ENCODE measurements at places on chromosomes 1 and 21.

GRCh38 chr21:44510508-44511218 lies 29.3 kb downstream of the KRTAP10-1 start:
- peak; percentile 87 for DNase-seq

- DNase-seq: no peak
These were observed 149.5 kb downstream of the TTLL7 start for GRCh38 chr1:83849191-83850061.

DNA sequence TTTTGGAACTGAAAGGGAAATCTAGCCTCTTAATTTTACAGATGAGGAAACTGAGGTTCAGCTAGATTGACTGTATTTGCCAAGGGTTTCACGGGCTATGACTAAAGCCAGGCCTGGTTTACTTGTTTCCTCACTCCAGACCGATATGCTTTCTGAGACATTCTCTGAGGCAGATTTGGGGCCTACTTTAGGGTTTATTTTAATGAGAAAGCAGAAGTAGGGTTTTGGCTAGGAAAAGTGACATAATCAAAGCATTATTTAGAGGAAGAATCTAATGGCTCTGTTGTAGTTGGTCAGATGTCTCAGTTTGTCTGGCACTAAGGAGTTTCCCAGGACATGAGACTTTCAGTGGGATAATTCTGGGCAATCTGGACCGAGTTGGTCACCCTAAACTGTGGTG lies 1.5 kb upstream of the RPTN start:
- no peak for DNase-seq

DNA sequence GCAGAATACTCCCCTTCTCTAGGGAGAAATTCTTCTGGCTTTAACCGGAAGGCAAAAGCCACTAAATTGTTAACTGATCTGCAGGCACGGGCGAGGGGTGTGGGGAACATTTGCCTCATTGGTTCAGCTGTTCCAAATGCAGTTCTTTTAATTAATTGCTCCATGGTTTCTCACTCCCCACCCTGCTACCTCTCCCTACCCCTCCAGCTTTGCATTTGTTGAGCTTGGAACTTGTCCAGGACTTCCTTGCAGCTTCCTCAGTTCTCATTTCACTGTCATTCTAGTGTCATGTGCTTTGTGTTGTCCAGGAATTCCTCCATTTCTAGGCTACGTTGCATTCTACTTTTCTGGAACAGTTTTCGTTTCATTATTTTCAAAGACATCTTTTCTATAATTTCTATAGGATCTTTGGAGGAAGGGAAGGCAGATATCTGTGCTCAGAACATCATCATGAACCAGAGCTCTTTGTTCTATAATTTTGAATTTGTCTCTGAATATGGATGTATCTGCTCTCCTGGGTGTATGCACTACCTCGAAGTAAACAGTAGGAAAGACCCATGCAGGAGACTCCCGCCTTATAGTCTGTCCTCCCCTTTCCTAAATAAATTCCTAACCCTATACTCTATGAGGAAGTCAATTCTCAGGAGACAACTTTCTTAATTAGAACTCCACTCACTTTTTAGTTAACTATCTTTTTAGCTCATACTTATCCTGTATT lies 132.4 kb upstream of the LMO4 start:
- DNase-seq: no peak

- no peak for DNase-seq
These were observed 69.8 kb downstream of the CR1 start for GRCh38 chr1:207565546-207566468.

GRCh38 chr1:175882192-175882591 lies 138.8 kb upstream of the TNR start:
- DNase-seq: no peak

DNA sequence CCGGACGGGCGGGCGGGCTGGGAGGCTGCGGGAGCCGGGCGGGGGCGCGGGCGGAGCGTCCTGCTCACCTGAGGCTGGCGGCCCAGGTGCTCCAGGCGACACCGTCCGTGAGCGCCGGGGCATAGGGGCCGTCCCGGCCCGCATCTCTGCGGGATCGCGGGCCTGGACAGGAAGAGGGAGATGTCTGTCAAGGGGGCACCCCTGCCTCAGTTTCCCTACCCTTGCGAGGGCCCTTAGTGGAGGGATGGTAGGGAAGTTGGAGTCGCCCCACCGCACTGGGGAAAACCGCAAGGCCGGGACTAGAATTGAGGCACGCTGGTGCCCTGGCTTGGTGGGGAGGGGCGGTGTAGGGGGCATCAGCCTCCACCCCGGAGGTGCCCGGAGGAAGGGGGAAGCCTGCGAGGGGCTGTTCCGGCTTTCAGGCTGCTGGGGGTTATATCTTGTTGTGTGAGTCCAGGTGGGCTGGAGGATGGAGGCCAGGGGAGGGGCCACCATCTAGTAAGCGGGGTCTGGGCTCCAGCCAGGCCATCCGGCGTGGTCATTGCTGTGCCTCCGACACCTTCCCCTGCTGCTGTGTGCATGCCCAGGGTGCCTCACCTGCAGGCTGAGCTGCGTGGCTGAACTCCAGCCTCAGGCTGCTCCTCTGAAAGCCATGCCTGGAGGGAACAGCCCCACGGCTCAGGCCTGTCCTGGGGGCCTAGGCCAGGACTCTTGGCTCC lies 580 bp downstream of the VWA1 start:
- no peak for DNase-seq

GRCh38 chr1:232130815-232131480 lies 499.0 kb downstream of the SIPA1L2 start:
- DNase-seq: no peak

All from CD4-positive, alpha-beta T cell treated with Interleukin-6 for 4 hours (primary cell).